ENCODE measurements at places on chromosomes 2 and 18.

- DNase-seq = no peak
These were observed 1.8 kb downstream of the EVX2 start for GRCh38 chr2:176081837-176082524.

DNA sequence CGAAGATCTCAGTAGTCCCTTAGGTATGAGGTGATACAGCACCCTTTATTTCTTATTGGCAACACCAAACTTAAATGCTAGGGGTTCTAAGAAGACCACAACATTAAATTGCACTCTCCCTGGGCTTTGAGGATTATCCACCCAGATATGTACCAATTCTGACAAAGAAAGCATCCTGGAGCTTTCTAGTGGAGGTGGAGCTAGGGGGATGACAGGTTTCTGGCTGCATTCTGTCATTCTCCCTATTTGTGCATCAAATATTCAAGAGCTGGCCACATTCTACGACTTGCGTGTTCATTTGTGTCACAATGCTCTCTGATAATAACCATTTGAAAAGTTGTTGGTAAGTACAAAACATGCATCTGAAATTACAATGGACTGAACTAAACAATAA, 111.1 kb downstream of the CDH2 start:
- DNase-seq = no peak

DNA sequence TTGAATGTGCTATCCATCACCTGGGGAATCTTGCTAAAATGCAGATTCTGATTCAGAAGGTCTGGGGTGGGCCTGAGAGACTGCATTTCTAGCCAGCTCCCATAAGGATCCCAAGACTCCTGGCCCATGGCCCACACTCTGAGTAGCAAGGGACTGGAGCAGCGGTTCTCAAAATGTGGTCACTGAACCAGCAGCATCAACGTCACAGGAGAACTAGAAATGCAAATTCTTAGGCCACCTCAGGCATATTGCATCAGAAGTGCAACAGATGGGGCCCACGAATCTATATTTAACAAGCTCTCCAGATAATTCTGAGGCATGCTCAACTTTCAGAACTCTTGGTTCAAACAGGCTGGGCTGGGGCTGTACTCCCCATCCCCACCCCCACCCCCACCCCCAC, 74.6 kb downstream of the DHRS9 start:
- DNase-seq = no peak

DNA sequence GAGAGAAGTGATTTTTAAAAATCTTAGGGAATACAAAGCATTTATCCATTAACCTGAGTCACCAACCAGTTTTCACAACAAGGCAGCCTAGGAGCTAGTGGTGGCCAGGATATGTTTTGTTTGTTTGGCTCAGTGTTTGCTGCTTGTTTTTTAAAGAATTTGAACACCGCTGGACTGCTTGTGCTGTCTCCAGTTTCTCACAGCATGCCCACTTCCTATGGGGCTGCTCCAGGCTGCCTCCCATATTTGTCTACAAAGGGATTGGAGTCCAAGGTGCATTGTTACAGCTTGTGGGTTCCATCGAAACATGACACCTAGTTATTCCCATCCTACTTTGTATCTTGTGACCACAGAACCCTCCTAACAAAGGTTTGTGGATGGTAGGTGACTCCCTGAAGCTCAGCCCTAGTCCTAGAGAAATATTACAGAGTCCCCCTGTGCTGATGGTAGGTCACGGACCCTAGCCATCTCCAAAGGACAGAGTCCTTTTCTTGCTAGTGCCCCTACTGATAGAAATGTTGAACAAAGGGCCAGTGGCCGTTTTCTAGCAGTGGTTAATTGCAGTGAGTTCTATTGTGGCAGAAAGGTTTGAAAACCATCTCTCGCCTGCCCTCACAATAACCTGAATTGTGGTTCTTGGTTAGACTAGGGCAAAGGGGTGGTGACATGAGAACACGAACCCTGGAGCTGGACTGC, 23.2 kb downstream of the GPR39 start:
- DNase-seq = peak; percentile 69

- DNase-seq = no peak
These were observed 403.5 kb downstream of the PARD3B start for GRCh38 chr2:204948822-204949221.

DNA sequence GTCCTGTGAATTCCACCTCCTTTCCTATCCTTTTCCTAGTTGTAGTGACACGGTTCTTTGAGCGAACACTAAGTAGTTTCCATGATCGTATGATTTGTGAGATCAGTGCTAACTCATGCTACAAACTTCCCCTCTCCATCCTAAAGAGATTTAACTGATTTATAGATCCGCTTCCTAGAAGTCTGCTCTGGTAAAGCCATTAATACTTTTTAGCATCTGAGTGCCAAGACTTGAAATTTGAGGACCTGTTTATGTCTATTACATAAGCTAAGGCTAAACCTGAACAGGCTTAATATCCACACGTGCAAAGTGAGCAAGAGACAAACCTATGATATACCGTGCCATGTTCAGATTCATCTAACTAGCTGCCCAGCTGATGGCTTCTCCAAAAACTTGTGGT, 14.9 kb downstream of the PROKR1 start:
- DNase-seq = no peak

Measured in iris pigment epithelial cell (primary cell).